Activated CD4-positive, alpha-beta T cell treated with anti-CD3 and anti-CD28 coated beads, Interleukin-2, amount 50 U/mL, for 1 hour (primary cell): ENCODE measurements at places on chromosomes 6 and 20.

- no peak for DNase-seq
Observed at GRCh38 chr20:34997131-34997561, 41.5 kb downstream of the MYH7B start.

DNA sequence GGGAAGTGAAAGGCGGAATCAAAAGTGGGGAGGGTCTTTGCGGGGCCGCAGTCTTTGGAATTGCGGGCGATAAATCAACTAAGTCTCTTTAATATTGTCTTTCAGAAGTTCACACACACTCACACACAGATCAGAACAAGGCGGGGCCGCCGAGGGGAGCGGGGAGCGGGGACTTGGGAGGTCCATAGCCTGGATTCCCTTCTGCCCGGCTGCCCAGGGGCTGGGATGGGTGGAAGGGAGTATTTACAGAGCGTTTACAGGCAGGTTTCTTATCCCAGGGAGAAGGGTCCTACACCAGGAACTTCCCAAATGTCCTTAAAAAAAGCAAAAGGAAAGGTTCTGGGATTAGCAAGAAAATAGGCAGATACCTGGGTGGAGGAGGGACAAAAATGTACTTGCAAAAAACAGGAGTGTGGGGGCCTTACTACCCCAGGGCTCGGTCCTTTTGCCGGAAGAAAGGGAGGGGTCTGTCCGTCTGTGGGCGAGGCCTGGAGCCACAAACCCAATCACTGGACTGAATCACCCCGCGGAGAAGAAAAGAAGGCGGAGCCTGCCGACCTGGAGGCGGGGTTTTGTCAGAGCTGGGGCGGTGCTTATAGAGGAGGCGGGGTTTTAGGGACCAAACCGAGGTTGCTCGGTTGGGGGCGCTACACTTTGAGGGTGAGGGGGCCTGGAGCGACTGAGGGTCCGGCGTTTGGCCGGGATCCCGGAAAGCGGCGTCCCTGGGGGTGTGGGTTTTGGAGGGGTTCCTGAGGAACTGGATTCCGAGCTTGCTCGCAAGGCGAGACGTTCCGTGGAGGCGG, 3.2 kb downstream of the PRRT1 start:
- DNase-seq, result peak; percentile 61

DNA sequence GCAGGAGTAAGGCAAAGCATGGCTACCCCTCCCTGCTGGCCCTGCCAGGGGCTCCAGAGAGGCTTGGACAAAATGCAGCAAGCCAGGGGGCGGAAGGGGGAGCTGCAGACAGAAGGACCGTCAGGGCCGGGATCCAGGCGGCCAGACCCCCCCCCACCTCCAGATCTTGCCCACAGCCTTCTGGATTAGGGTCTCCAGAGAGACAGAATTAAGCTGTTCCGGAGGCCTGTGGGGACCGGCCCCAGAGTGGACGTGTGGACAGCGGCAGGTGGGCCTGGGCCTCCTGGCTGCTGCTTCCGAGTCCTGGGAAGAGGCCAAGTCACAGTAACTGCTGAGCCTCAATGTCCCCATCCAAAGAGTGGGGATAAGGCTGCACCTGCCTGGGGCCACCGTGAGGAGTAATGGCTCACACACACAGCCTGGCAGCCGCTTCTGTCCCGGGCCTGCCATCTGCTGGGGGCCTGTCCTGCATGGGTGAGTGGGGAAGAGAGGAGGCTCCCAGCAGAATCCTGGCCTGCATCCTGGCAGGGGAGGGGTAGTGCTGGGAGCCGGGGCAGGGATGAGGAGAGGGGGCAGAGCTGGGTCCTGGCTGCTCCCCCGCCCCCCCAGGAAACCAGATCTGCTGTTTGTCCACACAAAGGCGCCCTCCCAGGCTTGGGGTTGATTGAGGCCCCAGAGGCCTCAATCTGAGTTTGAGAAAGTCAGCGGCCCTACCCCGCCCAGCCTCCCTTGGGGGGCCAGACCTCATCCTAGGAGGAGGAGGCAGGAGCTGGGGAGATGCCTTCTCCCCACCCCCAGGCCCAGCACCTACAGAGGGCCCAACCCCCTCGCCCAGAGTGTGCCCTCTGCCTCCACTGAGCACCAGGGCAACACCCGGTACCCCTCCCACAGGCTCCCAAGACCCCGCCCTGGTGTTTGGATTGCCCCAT, 3.9 kb downstream of the LAMA5 start:
- DNase-seq, result no peak

DNA sequence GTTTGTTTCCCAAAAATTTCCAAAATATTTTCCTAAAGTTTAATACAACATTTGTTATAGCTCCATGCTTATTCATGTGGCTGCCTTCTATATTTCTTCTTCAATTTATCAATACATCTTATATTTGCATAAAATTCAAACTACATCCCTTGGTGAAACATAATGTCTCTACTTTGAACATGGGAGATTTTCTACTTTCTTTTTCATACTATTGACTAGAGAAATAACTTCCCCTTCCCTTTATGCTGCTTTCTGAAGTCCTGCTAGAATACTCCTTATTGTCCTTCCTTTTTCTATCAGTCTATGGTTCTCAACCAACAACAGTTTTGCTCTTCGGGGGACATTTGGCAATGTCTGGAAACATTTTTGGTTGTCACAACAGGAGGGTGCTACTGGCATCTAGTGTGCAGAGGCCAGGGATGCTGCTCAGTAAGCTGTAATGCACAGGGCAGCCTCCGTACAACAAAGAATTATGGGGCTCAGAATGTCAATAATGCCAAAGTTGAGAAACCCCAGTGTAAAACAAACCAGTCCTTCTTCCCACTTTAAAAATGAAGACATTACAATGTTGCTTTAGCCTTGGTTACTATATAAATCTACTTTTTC, 29.9 kb downstream of the MKKS start:
- no peak for DNase-seq

DNA sequence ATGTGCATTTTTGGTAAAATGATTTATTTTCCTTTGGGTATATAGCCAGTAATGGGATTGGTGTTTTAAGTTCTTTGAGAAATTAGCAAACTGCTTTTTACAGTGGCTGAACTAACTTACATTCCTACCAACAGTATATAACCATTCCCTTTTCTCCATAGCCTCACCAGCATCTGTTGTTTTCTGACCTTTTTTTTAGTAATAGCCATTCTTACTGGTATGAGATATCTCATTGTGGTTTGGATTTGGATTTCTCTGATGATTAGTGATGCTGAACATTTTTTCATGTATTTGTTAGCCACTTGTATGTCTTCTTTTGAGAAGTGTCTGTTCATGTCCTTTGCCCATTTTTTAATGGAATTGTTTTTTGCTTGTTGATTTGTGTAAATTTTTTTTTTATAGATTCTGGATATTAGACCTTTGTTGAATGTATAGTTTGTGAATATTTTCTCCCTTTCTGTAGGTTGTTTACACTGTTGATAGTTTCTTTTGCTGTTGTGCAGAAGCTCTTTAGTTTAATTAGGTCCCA, 42.3 kb downstream of the STK4 start:
- no peak for DNase-seq
